MCF 10A (cell line): ENCODE measurements at places on chromosomes 13 and 19.

- peak; percentile 84 for DNase-seq
Observed at GRCh38 chr13:97122381-97122996, 99.6 kb upstream of the MBNL2 start.

- DNase-seq: no peak
Observed at GRCh38 chr19:15223649-15224361, 8.4 kb downstream of the EPHX3 start.

DNA sequence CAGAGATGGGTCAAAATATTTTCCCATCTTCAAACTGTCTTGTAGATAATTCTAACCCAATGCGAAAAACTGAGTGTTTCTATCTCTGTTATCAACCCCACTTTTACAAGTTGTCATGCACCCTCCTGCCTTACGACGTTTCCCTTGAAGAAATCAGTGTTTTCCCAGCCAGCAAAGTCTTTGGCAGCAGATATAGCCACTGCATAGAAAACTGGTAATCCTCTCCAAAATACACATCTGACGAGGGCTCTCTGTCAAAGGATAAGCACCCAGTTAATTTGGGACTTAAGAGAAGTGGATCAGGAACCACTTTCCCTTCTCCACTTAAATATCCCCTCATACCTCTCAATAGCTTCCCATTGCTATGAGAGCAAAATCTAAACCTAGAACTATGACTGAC, 351.9 kb upstream of the MIR17HG start:
- no peak for DNase-seq

- no peak for DNase-seq
Observed at GRCh38 chr19:3229346-3229743, 4.9 kb downstream of the CELF5 start.

GRCh38 chr19:5828661-5829566, 10.6 kb downstream of the FUT6 start:
- no peak for DNase-seq

GRCh38 chr19:10782795-10783194, 53.2 kb downstream of the TMED1 start:
- DNase-seq: no peak

DNA sequence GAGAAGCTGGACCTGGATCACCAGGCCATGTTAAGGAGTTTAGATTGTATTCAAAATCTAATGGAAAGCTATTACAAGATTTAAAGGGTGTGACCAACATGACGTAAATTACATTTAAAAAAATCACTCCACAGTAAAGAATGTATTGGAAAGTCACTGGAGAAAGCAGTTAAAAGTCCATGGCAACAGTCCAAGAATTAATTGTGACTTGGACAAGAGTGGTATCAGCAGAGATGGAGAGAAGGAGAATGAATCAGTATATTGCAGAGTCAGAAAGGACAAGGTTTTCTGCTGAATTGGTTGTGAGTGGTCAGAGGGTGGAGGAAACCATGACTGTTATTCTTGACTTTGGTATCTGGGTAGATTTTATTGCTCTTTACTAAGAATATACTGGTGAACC, 535.1 kb upstream of the SLITRK1 start:
- no peak for DNase-seq

GRCh38 chr13:97549201-97549600, 115.2 kb downstream of the RAP2A start:
- DNase-seq: no peak

GRCh38 chr19:9309974-9310446, 372 bp upstream of the ZNF699 start:
- DNase-seq: peak; percentile 93
